ENCODE measurements at places on chromosomes 2 and 18.
A peak's percentile ranks its signal among the peaks of the same experiment; 100 is the strongest.

DNA sequence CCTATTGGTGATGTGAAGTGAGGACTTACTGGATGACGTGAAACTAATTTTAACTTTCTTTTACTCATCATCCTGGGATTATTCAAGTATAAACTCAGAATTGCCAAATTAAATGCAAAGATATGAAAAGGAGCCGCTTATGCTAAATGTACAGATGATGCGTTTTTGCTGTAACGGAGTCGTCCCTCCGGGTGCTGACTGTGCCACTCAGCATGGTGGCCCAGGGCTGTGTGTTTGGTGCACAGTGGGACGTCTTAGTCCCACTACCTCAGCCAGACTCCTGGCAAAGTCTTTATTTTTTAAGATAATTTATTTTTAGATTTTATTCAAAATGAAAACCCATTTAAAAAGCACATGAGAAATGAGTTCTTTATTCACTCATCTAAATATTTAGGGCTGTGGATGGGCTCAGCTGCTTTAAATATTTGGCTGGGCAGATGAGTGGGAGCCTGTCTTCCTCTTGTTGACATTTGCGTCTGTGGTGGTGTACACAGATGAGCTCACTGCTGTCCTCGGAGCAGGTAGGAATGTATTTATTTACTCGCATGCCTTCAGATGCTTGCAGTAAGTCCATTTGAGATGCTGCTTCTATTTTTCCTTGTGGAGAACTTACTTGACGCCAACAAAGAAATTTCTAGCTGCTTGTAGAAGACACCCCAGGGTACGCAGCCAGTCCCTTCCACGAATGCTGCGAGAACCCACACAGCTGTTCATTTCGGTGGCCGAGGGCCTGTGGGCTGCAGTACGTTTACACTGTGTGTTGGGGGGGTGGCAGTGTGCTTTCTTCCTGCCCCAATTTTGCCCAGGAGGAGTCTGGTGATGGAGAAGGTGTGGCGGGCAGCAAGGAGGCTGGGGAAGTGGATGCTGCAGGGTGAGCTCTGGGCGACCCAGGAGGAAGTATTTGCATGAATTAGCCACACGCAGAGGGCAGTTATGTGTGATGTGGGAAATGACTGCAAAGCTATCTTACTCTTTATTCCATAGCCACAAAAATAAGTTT lies 105.0 kb downstream of the AGAP1 start:
- DNase-seq = no peak

- no peak for DNase-seq
These were observed 23.6 kb upstream of the GMCL1 start for GRCh38 chr2:69805887-69806286.

- DNase-seq = peak; percentile 33
These were observed 389.4 kb downstream of the CDH2 start for GRCh38 chr18:27787547-27787946.

GRCh38 chr2:205696331-205696926 lies 14.1 kb downstream of the NRP2 start:
- DNase-seq = no peak

- DNase-seq = no peak
These were observed 125.8 kb upstream of the COPS8 start for GRCh38 chr2:236959876-236960275.

DNA sequence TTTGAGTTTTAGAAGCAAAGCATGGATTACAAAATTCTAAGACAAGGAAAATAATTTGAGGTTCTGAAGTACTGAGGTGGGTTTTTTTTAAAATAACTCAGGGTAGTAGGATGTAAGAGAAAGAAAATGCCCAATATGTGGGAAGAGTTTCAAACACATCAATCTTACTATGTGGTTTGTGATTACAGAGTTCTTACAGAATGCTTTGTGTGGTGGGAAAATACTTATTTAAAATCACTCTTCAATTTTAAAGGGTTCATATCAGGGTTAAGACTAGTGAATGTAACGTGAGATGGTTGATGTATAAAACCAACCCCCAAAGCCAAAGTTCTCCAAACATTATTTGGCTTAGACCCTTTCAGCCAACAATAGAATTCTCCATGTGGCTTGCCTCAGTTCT lies 173.5 kb downstream of the UBE2E3 start:
- DNase-seq = no peak

DNA sequence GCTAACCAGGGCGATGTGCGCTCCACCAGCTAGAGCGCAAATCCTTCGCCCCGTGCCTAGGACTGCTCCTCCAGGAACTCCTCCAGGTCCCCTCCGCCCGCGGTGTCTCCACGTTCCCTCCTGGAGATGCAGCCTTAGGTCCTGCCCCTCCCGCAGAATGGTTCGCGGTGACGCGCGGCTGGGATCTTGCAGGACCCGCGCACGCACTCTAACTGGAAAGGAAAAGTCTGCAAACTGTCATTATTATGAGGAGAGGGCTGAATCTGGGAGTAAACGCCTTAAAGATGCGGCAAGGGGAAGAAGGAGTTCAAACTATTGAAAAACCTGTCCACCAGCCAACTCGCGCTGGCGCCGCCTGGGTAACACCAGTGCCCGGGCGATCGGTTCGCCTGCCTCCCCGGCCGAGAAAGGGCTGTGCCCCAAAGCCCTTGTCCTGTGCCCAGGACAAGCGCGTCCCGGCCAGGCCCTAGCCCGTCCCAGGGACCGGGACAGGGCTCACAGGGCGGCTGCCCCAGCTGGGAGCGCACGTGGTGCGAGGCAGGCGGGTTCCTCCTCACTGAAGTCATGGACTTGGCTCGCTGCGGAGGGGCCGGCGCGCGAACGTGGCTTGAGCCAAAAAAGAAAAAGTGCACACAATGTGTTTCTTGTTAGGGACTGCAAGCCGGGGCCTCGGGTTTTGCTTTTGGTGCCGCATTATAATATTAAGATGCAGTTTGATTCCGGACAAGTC lies 5.5 kb upstream of the ID2 start:
- DNase-seq = no peak

DNA sequence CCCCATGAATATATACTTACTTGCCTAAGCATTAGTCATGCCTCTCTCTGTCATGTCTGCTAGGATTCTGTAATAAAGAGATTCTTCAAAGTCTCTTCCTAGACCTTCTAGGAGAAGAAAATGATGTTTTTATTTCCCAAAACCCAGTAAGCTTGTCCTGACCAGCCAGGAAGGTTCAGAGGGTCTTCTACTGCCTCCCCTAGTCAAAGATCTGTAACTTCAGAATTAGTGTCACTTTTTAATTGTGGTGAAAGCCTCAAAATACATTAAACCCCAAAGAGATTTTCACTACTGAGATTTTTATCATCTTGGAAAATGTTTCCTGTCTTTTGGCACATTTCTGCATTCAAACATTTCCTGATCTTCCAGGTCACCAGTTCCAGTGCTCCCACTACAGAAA lies 232.9 kb upstream of the STK17B start:
- no peak for DNase-seq

- DNase-seq = no peak
These were observed 80.6 kb downstream of the EML6 start for GRCh38 chr2:54803783-54804751.

GRCh38 chr2:215787025-215787424 lies 226.3 kb downstream of the MREG start:
- no peak for DNase-seq
